ENCODE measurements at places on chromosomes 2 and 18.

DNA sequence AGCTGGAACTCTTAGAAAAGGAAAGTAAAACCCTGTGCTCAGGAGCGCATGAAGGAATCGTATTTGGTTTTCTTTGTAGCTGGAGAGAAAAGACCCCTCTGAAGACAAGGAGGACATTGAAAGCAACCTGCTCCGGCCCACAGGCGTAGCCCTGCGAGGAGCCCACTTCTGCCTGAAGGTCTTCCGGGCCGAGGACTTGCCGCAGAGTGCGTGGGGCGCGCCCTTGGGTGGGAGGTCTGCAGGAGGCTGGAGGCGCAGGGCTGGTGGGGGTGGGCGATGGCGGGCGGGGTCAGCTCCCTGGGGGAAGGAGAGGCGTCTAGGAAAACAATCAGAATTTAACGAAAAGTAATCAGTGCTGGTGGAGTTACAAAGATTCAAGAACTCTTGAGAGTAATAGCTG is 72.8 kb downstream of the DYSF start:
- DNase-seq: no peak

DNA sequence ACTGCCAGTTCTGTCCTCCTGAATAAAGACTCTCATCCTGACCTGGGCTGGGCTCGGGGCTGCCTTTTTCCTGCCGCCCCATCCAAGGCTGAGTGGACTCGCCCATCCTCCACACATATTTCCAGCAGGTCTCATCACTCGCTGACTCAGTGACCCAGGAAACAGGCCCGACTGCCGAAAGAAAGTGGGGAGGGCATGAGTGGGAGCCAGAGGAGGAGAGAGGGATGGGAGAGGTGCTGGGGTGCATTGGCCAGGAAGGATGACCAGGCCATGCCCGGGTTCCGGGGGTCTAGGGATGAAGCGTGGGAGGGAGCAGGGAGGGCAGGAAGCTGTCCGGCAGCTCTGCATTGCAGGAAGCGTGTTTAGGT is 66.7 kb downstream of the TWIST2 start:
- DNase-seq: peak; percentile 2

- no peak for DNase-seq
Observed at GRCh38 chr2:9657731-9658130, 26.9 kb upstream of the YWHAQ start.

- no peak for DNase-seq
Observed at GRCh38 chr2:109059474-109060165, 69.4 kb upstream of the SH3RF3 start.

DNA sequence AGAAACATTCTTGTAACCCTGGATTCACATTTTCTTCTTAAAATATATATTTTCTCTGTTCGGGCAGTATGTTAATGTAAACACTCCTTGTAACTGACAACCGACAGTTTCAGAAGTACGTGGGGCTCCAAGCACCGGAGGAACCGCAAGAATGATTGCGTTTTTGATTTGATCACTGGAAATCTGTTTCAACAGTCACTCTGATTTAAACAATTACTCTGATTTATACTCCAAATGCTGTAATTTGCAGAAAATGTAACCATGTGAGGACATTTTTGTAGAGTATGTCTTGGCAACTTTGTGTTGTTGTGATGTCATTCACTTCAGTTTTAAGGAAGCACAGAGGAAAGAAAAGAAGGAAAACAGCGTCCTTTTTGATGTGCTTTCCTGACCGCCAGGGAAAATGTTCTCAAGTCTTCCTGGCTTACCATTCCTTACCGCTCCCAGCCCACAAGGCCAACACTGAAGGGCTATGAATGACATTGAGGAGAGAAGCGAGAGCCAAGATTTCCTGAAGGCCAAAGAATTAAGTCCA is 77.7 kb downstream of the APOB start:
- DNase-seq: no peak

Data from left cardiac atrium (tissue), 4 donors.